ENCODE measurements at places on chromosomes 7 and 10.

DNA sequence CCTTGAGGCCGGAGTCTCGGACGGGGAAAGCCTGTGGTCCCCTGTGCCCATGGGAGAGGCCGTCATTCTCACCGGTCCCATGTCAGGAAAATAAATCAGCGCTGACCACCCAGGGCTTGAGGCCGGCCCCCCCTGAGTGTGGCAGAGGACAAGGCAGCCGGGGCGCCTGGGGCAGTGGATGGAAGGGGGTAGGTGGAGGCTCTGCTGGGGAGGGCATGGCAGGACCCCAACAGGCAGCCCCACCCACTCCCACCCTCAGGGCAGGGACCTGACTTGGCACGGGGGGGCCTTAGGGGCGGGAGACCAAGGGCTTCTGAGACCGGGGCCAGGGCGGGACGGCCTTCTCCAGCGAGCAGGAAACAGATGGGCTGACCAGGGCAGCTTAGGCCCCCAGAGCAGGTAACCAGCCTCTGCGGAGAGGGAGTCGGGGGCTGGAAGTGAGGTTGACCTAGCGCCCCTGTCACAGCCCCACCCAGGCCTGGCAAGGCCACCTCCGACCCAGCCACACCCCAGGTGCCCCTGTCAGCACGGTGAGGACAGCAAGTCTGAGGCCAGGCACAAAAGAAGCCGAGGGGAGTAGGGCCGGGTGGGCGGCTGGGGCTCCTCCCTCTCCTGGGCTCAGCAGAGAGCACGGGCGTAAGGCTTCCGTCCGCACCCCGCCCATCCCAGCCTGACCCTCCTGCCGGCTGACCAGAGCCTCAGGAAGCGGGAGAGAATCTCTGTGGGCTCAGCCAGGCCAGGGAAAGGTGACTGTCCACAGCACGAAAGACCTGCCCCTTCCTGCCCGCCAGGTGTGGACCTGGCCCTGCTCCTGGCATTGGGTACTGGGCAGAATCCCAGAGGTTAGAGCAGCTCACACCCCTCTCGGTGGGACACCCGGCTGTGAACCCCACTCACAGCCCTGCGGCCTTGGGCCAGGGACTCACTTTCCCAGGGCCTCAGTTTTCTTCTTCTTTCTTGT lies 87.4 kb downstream of the FOXL3 start:
- no peak for DNase-seq

- DNase-seq: no peak
Observed at GRCh38 chr10:121406823-121407545, 191.3 kb downstream of the FGFR2 start.

GRCh38 chr10:119306514-119306951 lies 99.2 kb downstream of the GRK5 start:
- DNase-seq: peak; percentile 58

DNA sequence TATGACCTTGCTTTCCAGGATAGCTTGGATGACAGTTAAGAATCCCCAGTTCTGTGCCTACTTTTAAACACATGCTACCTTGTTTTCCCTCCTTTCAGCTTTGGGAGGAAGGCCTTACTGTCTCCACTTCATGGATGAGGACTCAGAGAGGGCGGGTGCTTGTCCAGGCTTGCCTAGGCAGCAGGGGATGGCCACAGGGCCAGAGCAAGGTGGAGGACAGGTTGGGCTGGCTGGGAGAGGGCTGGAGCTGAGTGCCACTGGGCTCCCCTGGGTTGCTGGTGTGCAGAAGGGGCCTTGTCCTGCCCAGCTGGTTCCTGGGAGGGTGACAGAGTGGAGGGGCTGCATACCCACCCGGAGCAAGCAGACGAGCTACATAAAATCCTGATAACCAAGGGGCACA lies 117.8 kb downstream of the GRK5 start:
- DNase-seq: no peak

DNA sequence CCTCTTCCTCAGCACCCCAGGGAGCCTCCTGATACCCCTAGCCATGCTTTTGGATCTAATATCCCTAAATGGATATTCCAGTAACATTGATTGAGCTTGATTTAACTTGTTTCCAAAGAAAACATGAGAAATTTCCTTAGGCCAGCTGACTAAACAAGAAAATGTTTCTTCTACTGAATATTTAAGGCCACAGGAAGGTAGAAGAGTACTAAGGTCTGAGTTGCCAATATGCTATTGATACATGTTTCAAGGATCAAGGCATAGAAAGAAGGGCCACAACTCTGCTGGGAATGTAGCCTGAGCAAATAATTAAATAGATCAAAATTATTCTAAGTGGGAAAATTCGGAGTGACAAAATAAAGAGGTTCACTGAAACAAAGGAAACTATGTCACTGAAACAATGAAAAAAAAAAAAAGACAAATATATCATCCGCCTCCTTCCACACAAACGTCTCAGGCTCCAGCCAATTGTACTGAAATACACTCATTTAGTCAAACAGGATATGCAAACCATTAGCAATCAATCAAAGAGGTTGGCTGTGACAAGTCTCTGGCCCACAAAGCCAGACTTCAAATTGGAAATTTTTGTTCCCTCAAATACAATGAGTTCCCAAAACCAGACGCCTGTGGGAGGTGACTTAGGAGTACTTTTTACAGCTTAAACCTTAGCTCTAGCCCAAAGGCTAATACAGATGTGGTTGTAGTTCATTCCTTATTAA lies 396.2 kb downstream of the HTR7 start:
- DNase-seq: no peak

DNA sequence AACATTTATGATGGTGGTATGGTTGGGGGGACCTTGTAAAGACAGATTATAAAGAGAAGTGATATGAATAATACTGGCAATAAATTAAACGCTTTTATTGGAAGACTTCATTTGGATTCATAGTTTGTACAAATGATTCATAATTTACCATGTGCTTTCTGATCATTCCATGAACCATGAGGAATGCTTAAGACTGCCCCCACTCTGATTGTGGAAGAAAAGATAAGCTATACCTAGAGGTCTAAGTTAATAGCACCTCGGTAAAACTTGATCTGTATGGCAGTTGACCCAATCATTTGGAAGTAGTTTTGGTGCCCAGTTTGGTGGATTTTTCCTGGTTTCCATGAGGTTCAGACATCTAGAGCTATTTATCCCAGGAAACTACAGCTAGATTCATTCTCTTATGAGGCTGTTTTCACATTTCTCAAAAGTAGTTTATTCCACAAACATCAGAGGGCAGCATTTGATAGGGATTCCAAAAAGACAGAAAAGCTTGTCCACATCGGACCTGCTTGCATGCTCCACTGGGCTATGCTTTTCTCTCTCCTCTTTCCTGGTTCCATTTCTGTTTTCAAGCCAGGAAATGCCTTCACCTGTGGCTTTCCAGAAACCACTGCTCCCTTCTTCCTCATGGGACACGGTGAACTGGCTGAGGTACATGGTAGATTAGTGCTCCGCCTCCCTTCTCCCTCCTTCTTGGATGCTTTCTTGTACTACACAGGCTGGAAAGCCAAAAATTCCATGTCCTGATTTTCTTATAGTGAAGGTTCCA lies 29.2 kb downstream of the TFAM start:
- DNase-seq: no peak

DNA sequence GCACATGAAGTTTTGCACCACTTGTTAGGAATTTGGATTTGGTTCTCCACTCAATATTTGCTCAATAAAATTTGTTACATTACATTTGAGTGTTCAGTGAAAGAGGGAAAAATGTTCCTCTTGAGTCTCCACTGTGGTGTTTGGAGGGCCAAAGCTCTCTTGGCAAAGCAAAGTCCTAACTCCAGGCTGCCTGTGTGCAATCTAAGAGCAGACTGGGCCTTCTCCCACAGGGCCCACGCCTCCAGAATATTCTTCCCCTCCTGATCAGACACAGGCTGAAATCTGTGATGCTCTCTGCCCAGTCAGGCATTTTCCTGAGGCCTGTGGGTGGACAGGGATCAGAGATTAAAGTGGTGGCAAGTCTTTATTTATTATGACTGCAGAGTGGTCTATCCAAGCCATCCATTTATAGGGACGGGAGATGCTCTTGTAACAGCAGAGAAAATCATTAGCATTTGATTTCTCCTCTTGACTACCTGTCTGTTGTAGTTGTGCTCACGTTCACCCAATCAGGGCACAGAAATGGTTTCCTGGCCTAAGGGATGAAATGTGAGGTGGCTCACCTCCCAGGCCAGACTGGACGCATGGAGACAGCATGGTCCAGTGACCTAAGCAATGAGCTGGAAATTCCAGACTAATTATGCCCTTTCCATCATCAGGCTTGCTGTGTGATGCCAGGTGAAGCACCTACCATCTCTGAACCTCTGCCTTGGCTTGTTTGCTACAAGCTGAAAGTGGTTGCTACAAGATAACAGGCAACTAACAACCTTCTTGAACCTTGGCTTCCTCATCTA lies 147.1 kb upstream of the NRBF2 start:
- DNase-seq: no peak

DNA sequence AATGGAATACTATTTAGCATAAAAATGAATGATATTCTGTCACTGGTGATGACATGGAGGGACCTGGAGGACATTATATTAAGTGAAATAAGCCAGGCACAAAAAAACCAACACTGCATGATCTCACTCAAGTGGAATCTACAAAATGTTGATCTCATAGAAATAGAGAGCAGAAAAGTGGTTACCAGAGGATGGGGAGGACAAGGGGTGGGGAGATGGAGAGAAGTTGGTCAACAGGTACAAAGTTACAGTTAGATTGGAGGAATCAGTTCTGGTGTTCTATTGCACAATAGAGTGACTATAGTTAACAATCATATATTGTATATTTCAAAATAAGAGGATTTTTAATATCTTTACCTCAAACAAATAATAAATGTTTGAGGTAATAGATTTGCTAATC lies 24.7 kb upstream of the SLC18A3 start:
- DNase-seq: no peak

DNA sequence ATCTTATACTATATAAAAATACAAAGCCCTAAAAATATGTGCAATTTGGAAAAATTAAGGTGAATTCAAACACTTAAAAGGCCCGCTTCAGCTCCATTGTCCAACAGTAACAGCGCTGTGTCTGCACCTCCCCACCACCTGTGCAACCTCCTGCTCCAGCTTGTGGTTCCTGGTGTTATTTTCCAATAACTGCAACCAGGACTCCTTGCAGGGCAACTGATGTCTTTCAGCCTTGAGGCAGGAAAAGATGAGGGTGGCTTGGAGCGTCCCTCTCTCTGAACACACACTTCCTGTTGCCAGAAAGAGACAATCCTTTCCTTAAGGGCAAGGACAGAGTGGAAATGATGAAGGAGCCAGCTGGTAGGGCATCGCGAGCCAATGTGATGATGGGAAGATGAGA lies 336.0 kb downstream of the GLRX3 start:
- DNase-seq: no peak

GRCh38 chr10:80410122-80410521 lies 1.8 kb downstream of the PRXL2A start:
- DNase-seq: no peak

DNA sequence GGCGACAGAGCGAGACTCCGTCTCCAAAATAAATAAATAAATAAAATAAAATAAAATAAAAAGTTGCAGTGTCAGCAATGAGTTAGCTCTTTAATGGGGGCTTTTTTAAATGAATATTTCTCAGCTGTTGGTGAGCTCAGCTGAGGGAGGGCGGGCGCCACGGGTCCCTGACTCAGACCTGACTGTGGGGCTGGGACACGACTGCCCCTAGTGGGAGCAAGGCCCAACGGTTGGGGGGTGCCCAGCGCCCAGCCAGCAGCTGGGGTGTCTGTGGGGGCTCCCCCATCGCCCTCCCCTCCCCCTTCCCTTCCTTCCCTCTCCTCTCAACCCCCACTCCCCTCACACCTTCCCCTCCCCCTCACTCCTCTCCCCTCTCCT lies 46.6 kb downstream of the PWWP2B start:
- peak; percentile 34 for DNase-seq
